Karpas-422 (cell line): ENCODE measurements at places on chromosomes 6 and 20. TPM values are rescaled to one million over a fixed set of nuclear protein-coding genes. Genes with fewer than 3 reads are reported as not detected.

GRCh38 chr6:25998379-25998778 lies 35.8 kb downstream of the TRIM38 start:
- DNase-seq, result no peak
- H3K4me1 ChIP-seq, result peaks cover 22% of the 10 kb centered on the region
- no peaks in the 10 kb centered on the region for H3K27me3 ChIP-seq
- H3K36me3 ChIP-seq, result peaks cover 5% of the 10 kb centered on the region; the same call in 1 of the 2 replicates

- no peaks in the 10 kb centered on the region for H3K36me3 ChIP-seq
- no peak overlapping the region for H3K4me3 ChIP-seq
- H3K27ac ChIP-seq, result no peak overlapping the region
- no peaks in the 10 kb centered on the region for H3K4me1 ChIP-seq
- H3K27me3 ChIP-seq, result no peaks in the 10 kb centered on the region
Observed at GRCh38 chr6:153538491-153538890, 407.4 kb upstream of the RGS17 start.

GRCh38 chr20:61057443-61058121 lies 194.5 kb upstream of the CDH4 start:
- no peak overlapping the region for H3K27ac ChIP-seq
- H3K4me3 ChIP-seq, result no peak overlapping the region
- H3K27me3 ChIP-seq, result no peaks in the 10 kb centered on the region
- H3K4me1 ChIP-seq, result no peaks in the 10 kb centered on the region
- DNase-seq, result no peak
- no peaks in the 10 kb centered on the region for H3K36me3 ChIP-seq

- H3K36me3 ChIP-seq, result no peaks in the 10 kb centered on the region
- DNase-seq, result no peak
- H3K27ac ChIP-seq, result no peak overlapping the region
- no peak overlapping the region for H3K4me3 ChIP-seq
Observed at GRCh38 chr6:3867641-3868502, 18.7 kb downstream of the FAM50B start.

- no peak overlapping the region for H3K4me3 ChIP-seq
- H3K4me1 ChIP-seq, result peaks cover 55% of the 10 kb centered on the region
- no peaks in the 10 kb centered on the region for H3K27me3 ChIP-seq
- peak overlapping the region; percentile 66 for H3K27ac ChIP-seq
- peaks cover 19% of the 10 kb centered on the region for H3K36me3 ChIP-seq
Observed at GRCh38 chr6:139369568-139370282, 4.7 kb downstream of the CITED2 start.

GRCh38 chr6:80439721-80440470 lies 333.4 kb downstream of the BCKDHB start:
- no peak for DNase-seq
- no peaks in the 10 kb centered on the region for H3K36me3 ChIP-seq
- H3K4me1 ChIP-seq, result no peaks in the 10 kb centered on the region
- no peak overlapping the region for H3K4me3 ChIP-seq

- H3K36me3 ChIP-seq, result peaks cover 14% of the 10 kb centered on the region; the same call in 1 of the 2 replicates
- H3K4me1 ChIP-seq, result no peaks in the 10 kb centered on the region
Observed at GRCh38 chr6:95601133-95601532, 23.8 kb downstream of the MANEA start.

GRCh38 chr20:52448513-52449232 lies 257.1 kb upstream of the ZFP64 start:
- H3K36me3 ChIP-seq, result no peaks in the 10 kb centered on the region
- DNase-seq, result no peak
- H3K4me1 ChIP-seq, result no peaks in the 10 kb centered on the region
- no peaks in the 10 kb centered on the region for H3K27me3 ChIP-seq

DNA sequence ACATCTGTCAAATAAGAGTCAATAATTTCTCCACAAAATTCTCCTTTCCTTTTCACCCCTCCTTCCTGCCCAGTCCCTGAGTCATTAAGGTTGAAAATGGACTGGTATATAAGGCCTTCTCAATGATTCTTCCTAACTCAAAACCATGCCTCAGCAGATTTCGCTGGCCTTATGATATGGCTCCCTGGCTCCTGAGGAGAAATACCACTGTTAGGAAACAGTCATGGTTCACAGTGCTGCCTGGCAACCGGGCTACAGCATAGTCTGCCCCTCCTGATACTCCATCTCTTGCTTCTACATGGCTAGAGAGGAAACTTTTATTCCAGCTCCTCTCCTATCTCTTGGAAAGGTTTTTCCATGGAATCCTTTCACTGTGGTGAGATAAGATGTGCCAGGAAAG lies 4.7 kb downstream of the UBE2J1 start:
- no peaks in the 10 kb centered on the region for H3K27me3 ChIP-seq
- H3K4me1 ChIP-seq, result peaks cover 56% of the 10 kb centered on the region
- H3K36me3 ChIP-seq, result peaks cover 6% of the 10 kb centered on the region; the same call in 1 of the 2 replicates
- H3K4me3 ChIP-seq, result no peak overlapping the region
- no peak for DNase-seq
- 0 out of 2 replicates have a peak overlapping the region, but pooled peaks have one; percentile 16 for H3K27ac ChIP-seq

GRCh38 chr6:35084041-35084491 lies 57.1 kb downstream of the TCP11 start:
- no peak overlapping the region for H3K4me3 ChIP-seq
- no peak overlapping the region for H3K27ac ChIP-seq
- no peaks in the 10 kb centered on the region for H3K27me3 ChIP-seq
- H3K36me3 ChIP-seq, result no peaks in the 10 kb centered on the region
- no peak for DNase-seq

DNA sequence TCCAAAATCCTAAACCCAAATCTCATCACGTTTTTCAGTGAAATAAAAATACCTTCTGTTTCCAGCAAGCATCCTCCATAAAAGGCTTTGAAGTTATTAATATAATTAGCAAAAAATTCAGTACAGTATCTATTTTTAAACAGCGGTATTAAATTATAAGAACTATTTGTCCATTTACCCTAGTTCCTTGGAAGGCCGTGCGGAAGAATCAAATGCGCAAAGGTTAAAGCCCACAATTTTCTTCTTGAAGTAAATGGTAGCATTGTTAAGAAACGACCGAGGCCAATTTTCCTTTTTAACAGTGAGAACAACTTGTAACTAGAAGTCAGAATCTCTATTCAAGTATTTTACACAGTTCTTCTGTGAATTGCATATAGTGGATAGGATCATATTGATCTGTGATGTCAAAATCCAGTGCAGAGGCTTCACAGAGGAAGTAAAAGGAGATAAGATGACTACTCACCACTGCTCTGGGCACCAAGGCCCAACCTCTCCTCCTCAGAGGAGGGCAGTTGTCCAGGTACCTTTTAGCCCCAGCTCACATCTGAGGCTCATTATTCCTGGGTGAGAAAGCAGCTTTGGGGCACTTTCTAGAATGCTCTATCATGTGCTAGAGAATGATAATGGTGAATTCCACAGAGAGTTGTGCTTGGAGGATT lies 36.3 kb downstream of the TNFAIP3 start:
- DNase-seq, result no peak
- no peaks in the 10 kb centered on the region for H3K4me1 ChIP-seq
- H3K27ac ChIP-seq, result no peak overlapping the region

GRCh38 chr6:55167860-55168259 lies 6.5 kb upstream of the HCRTR2 start:
- H3K4me3 ChIP-seq, result no peak overlapping the region
- no peak overlapping the region for H3K27ac ChIP-seq
- DNase-seq, result no peak
- no peaks in the 10 kb centered on the region for H3K4me1 ChIP-seq

DNA sequence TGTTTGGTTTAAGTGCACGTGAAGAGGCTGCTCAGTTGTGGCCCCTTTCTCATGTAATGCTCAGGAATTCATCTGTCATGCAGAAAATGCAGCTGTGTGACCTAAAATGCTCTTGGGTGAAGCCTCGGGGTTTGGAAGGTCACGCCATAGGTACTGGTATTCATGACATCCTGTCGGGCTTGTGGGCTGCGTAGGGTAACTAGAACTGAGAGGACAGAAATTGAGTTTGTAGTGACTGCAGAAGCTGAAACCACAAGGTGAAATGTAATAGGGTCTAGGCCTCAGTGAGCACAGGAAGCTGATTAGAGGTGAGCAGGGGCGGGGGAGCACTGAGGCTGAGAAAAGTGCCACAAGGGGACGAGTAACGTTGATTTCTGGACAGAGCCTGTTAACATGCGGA lies 128.8 kb downstream of the SOBP start:
- DNase-seq, result peak; percentile 66
- no peaks in the 10 kb centered on the region for H3K27me3 ChIP-seq
- H3K36me3 ChIP-seq, result no peaks in the 10 kb centered on the region
- peak overlapping the region; percentile 79 for H3K27ac ChIP-seq
- H3K4me1 ChIP-seq, result peaks cover 99% of the 10 kb centered on the region

DNA sequence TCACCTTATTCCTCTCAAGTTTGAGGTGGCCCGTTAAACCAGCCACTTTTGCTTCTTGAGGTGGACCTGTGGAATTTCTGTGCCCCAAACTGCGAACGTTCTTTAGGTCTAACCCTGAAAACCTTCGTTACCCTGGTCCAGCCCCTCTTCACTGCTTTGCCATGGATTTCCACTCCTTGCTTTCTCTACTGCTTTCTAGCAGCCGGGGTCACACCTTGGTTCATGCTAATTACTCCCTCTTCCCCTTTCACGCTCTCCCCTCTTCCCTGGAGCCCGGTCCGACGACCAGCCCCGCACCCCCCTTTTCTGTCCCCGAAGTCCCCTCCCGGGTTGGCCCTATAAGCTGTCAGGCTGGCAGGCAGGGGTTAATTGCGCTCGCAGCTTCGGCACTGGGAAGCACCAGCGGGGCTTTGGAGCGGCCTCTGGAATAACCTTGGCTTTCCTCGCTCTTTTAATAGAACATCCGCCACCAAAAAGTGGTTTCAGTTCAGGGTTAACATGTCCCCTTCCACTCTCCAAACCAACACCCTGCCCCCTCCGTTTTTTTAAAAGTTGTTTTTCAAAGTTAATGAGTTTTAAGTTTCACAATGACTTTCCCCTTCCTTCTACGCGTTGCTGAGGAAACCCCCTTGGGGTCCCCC lies 1.4 kb upstream of the HIVEP1 start:
- peak overlapping the region; percentile 60 for H3K27ac ChIP-seq
- no peaks in the 10 kb centered on the region for H3K27me3 ChIP-seq
- DNase-seq, result no peak
- peaks cover 33% of the 10 kb centered on the region for H3K4me1 ChIP-seq

GRCh38 chr6:127119102-127120022 lies 891 bp downstream of the RSPO3 start:
- H3K4me1 ChIP-seq, result peaks cover 3% of the 10 kb centered on the region; the same call in 1 of the 2 replicates
- no peak overlapping the region for H3K27ac ChIP-seq
- no peaks in the 10 kb centered on the region for H3K36me3 ChIP-seq
- peak overlapping the region; percentile 34; the same call in 1 of the 2 replicates for H3K4me3 ChIP-seq

GRCh38 chr6:89254569-89254968 lies 37.4 kb upstream of the GABRR1 start:
- H3K27ac ChIP-seq, result no peak overlapping the region
- H3K4me3 ChIP-seq, result no peak overlapping the region
- 0 out of 2 replicates have a peak, but pooled peaks cover 2% of the 10 kb centered on the region for H3K4me1 ChIP-seq
- no peaks in the 10 kb centered on the region for H3K36me3 ChIP-seq

GRCh38 chr6:21137700-21138335 lies 455.7 kb upstream of the SOX4 start:
- no peak overlapping the region for H3K27ac ChIP-seq
- H3K4me1 ChIP-seq, result no peaks in the 10 kb centered on the region; the same call in 1 of the 2 replicates
- no peaks in the 10 kb centered on the region for H3K27me3 ChIP-seq
- H3K4me3 ChIP-seq, result no peak overlapping the region

- H3K27ac ChIP-seq, result no peak overlapping the region
- H3K4me1 ChIP-seq, result no peaks in the 10 kb centered on the region
- no peaks in the 10 kb centered on the region for H3K27me3 ChIP-seq
- no peaks in the 10 kb centered on the region for H3K36me3 ChIP-seq
- no peak for DNase-seq
Observed at GRCh38 chr6:148968771-148969602, 222.2 kb downstream of the UST start.

DNA sequence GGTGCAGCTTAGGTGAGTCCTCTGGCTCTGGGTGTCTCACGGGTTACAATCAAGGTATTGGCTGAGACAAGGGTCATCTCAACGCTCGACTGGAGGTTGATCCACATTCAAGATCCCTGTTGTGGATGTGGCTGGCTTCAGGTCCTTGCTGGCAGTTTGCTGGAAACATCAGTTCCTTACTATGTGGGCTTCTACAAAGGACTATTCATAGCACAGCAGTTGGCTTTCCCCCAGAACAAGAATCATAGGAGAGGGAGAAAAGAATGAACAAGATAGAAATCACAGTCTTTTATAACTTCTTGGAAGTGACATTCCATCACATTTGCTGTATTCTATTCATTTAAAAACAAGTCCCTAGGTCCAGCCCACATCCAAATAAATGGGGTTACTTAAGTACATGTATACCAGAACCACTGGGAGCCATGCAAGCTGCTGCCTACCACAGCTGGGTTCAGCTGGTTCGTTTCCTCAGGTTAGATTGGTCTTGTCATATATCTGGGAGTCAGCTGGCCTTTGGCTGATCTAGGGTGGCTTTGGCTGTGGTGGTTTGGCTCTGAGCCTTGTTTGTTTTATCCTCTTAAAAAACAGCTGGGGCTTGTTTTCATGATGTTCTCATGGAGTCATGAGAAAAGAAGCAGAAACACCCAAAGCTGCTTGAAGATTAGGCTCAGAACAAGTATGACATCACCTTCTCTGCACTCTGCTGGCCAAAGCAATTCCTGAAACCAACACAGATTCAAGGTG lies 433.2 kb upstream of the SPTLC3 start:
- H3K4me1 ChIP-seq, result no peaks in the 10 kb centered on the region
- H3K36me3 ChIP-seq, result no peaks in the 10 kb centered on the region
- H3K27ac ChIP-seq, result no peak overlapping the region
- H3K27me3 ChIP-seq, result no peaks in the 10 kb centered on the region
- no peak for DNase-seq

- no peaks in the 10 kb centered on the region for H3K27me3 ChIP-seq
- H3K4me3 ChIP-seq, result no peak overlapping the region
- H3K27ac ChIP-seq, result no peak overlapping the region
- peaks cover 24% of the 10 kb centered on the region for H3K4me1 ChIP-seq
- DNase-seq, result no peak
- peaks cover 13% of the 10 kb centered on the region; the same call in 1 of the 2 replicates for H3K36me3 ChIP-seq
Observed at GRCh38 chr6:157092736-157093135, 230.6 kb downstream of the TMEM242 start.

- H3K4me3 ChIP-seq, result no peak overlapping the region
- no peak overlapping the region for H3K27ac ChIP-seq
- H3K36me3 ChIP-seq, result no peaks in the 10 kb centered on the region
Observed at GRCh38 chr20:7650086-7650879, 290.0 kb downstream of the HAO1 start.

- H3K4me1 ChIP-seq, result no peaks in the 10 kb centered on the region
- H3K36me3 ChIP-seq, result no peaks in the 10 kb centered on the region
- DNase-seq, result no peak
- H3K27ac ChIP-seq, result no peak overlapping the region
- H3K27me3 ChIP-seq, result no peaks in the 10 kb centered on the region
- H3K4me3 ChIP-seq, result no peak overlapping the region
Observed at GRCh38 chr6:8881663-8882062, 446.3 kb upstream of the SLC35B3 start.

WFDC2 gene
- total RNA-seq, result not detected in 2 replicates

NKX2-4 gene
- not detected in 2 replicates for total RNA-seq

CCN6 gene
- total RNA-seq, result 0.25 TPM in 1 of 2 replicates, not detected in the other

MCM3 gene
- total RNA-seq, result 80.1 and 102 TPM in 2 replicates

TINAG gene
- not detected in 2 replicates for total RNA-seq

ATP6V1G2 gene
- 15.2 and 34.9 TPM in 2 replicates for total RNA-seq

SFTA2 gene
- total RNA-seq, result not detected in 2 replicates

KCNB1 gene
- not detected in 2 replicates for total RNA-seq

BTBD3 gene
- total RNA-seq, result not detected in 2 replicates

CNPY3 gene
- total RNA-seq, result 33.7 and 65.4 TPM in 2 replicates

SLC12A5 gene
- total RNA-seq, result not detected in 2 replicates

ISM1 gene
- not detected in 2 replicates for total RNA-seq

ADIG gene
- not detected in 2 replicates for total RNA-seq

GPX5 gene
- not detected in 2 replicates for total RNA-seq

ZBP1 gene
- 2.9 and 7.6 TPM in 2 replicates for total RNA-seq

SLC22A23 gene
- total RNA-seq, result not detected in 2 replicates

FOXF2 gene
- total RNA-seq, result not detected in 2 replicates

IRAK1BP1 gene
- total RNA-seq, result 10.1 and 16.5 TPM in 2 replicates

CCDC28A gene
- total RNA-seq, result 43.8 and 55.2 TPM in 2 replicates

KIAA0408 gene
- 0.22 TPM in 1 of 2 replicates, not detected in the other for total RNA-seq

HLA-DMA gene
- 325 and 451 TPM in 2 replicates for total RNA-seq

ZSCAN23 gene
- 3.3 and 4.8 TPM in 2 replicates for total RNA-seq

KIF6 gene
- not detected in 2 replicates for total RNA-seq

VNN1 gene
- not detected in 2 replicates for total RNA-seq
